ENCODE measurements at places on chromosomes 5 and 9.

DNA sequence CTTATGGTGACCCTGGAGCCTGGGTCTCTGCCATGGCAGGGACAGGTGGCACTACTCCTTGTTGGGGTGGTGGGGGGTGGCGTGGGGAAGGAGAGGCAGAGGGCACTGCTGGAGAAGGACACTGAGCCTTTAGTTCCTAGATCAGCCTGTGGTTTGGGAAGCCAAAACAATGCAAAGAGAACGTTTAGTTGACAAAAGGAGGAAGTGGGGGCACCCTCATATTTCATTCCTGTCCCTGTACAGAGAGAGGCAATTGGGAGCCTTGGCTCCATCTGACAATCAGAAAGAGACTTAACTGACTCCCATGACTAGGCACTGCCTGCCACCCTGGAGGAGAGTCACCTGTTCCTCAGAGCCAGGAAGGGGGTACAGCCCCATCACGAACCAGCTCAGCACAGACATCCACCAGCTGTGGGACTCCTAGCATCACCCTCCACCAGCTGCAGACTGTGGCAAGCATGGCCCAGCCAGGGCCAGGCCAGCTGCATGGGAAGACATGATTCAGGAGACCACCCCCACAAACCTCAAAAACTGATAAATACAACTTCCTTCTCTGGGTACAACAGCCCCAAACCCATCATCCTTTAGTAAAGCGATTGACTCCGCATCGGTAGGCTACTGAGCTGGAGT lies 257.5 kb downstream of the HSPA4 start:
- no peak for DNase-seq

- no peak for DNase-seq
These were observed 57.9 kb downstream of the DIAPH1 start for GRCh38 chr5:141560725-141561483.

DNA sequence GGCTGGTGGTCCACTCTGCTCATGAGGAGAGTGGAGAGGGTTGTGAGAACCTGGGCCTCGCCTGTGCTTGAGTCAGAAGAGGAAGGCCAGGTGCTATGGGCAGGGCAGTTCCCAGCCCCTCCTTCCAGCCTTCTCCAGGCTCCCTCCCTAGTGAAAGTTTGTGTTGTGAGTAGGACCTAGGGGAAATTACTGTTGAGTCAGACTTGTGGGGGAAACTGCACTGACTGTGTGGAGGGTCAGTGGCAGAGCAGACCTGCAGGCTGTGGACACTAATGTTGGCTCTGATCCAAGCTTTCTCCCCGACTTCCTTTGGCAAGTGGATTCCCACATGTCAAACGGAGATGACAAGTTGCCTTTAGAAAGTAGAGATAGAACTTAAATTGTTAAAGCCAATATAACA lies 102.6 kb downstream of the ARHGAP26 start:
- no peak for DNase-seq

- DNase-seq = no peak
These were observed 74.7 kb upstream of the IFNE start for GRCh38 chr9:21556581-21557427.

GRCh38 chr9:136011703-136012496 lies 50.7 kb upstream of the UBAC1 start:
- DNase-seq = no peak

DNA sequence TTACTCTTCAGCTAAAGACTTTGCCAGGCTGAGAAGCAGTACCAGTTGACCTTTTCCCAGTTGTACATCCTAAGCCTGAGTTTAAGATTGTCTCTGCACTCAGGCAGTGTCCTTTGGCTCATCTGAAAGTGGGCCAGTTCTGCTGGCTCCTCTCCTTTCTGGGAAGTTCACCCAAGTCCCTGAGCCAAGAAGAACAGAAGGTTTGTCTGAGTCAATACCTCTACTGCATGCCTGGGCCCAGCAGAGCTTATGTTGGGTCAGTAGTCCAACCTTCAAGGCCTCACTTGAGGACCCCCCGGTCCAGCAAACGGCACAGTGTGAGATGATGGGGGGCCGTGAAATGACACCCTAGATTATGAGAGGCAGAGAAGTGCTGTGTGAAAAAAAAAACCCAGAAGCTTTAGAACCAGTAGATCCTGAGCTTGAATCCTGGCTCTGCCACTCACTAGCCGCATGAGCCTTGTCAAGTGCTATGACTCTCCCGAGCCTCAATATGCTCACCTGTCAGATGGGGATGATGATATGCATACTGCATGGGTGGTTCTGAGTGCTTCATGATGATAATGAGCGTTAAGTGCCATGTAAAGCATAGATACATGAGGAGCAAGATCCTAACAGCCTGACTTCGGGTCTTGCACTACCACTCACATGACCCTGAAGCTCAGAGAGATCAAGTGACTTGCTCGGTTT lies 156.0 kb downstream of the MACROH2A1 start:
- DNase-seq = no peak

DNA sequence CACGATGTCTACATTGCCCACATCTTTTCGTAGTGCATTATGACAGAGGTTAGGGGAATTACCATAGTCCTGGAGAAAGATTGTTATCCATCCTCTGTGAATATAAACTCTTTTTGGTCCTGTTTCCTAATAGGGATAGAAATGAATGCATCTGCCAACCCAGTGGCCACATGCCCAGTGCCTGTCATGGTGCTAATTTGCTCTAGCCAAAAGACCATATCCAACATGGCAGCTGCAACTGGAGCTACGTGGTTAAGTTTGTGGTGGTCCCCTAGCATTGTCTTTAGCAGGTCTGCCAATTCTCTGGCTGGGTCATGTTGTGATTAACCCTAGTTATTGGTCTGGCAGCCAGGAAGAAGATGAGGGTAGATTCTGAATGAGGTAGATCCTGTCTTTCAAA lies 87.5 kb downstream of the FGF18 start:
- no peak for DNase-seq

DNA sequence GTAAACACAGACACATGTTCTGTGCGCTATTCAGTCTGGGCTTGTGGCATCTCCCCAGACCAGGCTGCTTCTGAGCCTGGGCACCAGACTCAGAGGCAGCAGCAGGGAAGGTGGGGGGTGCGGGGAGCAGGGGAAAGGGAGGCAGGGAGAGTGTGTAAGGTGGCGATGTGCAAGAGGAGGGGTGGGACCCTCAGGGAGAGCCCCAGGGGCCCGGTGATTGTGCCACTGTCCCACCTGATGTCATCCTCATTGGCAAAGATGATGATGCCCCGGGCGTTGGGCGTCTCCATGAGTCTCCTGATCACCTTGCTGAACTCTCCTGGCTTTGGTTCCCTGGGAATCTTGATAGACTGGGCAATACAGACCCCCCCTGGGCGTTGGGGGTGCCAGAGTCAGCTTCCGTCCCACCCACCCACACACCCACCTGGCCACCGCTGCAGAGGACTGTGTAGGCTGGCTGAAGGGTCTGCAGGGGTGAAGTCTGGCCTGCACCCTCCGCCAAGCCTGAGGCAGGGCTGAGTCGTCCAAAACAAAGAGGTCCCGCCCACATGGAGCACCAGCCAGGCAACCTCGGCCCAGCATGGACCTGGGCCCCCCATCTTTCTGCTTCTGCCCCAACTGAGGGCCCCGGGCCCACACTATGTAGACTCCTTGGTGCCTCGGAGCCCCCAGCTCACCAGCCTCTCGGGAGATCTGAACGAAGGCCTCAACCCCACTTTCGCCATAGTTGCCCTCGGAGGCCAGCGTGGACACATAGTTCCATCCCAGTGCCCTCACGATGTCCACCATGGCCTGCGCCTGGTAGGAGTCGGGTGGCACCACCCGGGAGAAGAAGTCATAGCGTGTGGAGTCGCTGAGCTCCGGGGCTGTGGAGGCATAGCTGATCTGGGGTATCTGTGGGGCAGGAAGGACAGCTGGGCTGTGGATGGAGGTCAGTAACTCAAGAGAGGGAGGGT lies 3.7 kb downstream of the GRM6 start:
- DNase-seq = no peak

- no peak for DNase-seq
These were observed 152.3 kb downstream of the GAS1 start for GRCh38 chr9:86795047-86795442.

DNA sequence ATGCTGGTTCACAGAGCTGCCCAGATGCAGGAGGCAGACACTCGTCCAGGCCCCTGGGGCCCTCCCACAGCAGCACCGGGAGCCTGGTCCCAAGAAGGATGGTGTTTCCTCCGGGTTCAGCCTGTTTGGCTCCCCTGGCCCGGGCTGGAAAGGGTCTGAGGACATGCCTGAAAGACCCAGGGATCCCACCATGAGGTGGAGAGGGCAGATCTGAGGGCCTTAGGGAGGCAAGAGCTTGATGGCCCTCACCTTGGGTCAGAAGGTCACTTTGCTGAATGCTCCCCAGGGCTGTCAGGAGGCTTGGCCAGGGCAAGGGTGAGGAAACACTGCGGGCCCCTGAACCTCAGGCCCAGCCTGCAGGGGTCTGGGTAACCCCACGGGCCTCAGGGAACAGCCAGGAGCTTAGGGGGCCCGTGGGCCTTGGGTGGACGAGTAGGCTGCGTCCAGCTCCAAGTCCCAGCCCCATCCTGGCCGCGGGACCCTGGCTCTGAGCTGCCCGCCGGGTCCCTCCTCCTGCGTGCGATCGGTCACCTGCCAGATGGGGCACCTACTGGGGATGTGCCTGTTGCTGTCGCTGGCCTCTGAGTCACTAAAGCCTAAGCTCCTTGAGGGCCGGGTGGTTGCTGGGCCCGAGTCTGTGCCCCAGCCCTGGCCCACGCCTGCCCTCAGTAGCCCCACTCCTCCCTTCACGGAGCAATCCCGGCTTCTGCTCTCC lies 106.2 kb downstream of the ZNF354C start:
- no peak for DNase-seq

GRCh38 chr5:150511578-150512367 lies 3.8 kb downstream of the NDST1 start:
- no peak for DNase-seq

- DNase-seq = no peak
These were observed at the start of gene GRIN3A for GRCh38 chr9:101738566-101739183. Gene GRIN3A (minus strand): TSS chr9:101738647. CDS start chr9:101737979, 668 bp downstream.

- DNase-seq = no peak
These were observed 461.2 kb upstream of the RIOK2 start for GRCh38 chr5:97644206-97644605.

- no peak for DNase-seq
These were observed 119.8 kb upstream of the PPP1R26 start for GRCh38 chr9:135359764-135360163.

GRCh38 chr5:172293054-172293744 lies 9.6 kb upstream of the UBTD2 start:
- peak; percentile 8 for DNase-seq

DNA sequence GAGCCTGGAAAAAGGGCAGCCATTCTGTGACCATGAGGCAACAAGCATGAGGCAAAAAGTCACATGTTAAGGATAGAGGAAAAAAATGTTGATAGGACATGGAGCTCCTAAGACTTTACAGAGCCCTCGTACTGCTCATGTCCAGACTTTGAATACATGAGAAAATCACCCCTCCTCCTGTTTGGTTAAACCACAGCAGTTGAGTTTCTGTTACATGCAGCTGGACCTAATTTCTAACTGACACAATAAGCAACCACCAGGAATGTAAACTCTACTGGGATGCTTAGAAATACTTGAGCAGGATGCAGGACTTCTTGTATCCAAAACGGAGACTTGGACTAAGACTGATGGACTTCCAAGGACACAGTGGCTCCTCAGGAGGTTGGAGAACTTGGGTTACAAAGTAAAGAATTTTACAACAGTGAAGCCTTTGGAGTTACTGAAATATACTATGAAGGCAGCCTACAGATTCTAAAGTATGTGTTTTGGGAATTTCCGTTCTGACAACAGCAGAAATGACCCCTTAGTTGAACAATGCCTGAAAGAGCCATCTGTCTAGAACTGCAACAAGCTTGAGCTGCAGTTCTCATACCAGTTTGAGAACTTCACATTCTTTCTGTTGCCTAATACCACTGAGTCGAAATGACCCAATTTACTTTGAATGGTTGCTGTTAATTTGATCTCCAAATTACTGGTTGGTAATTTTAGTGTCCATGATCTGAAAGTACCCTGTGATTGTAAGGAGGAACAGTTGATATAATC lies 268.9 kb downstream of the PIK3R1 start:
- DNase-seq = no peak

GRCh38 chr9:70494221-70494620 lies 79.8 kb upstream of the KLF9 start:
- no peak for DNase-seq

- DNase-seq = no peak
These were observed 15.2 kb upstream of the SH3RF2 start for GRCh38 chr5:145921211-145921610.

DNA sequence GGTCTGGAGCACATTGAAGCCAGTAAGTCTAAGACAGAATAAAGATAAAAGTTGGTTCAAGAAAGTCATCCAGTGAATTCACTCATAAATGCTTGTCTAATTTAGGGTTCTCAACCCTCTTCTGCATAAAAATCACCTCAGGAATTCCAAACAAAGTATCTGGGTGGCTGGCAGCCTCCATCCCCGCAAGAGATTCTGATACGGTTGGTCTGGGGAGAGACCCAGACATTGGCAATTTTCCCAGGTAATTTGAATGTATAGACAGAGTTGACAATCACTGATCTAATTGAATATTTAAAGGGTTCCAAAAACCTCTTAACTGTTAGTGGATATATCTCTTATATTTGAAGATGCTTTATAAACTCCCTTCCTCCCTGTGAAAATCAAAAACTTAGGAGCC lies 14.9 kb downstream of the ADAMTSL1 start:
- DNase-seq = no peak

GRCh38 chr5:122507581-122507980 lies 195.5 kb downstream of the SNCAIP start:
- DNase-seq = no peak

GRCh38 chr9:124940521-124940893 lies 376 bp downstream of the GOLGA1 start:
- DNase-seq = no peak

DNA sequence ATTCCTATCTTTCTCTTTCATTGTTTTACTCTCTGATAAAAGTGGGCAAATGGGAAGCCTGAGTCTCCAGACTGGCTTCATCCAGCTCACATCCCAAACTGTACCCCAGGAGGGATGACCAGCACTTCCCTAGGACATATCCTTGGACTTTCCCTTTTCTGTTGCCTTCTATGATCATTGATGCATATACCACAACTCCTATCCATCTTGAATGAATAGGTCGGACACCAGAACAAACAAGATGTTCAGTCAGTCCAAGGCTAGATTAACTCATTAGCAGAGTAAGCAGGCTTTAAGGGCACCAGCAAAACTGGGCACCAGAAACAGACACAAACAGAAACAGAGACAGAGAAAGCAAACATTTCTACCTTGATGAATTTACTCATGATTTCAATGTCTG lies 159.1 kb upstream of the RGMB start:
- DNase-seq = no peak

- no peak for DNase-seq
These were observed 39.2 kb upstream of the NRARP start for GRCh38 chr9:137341227-137341626.
